Right atrium auricular region (tissue), 2 donors: ENCODE measurements at places on chromosomes 2 and 18.

DNA sequence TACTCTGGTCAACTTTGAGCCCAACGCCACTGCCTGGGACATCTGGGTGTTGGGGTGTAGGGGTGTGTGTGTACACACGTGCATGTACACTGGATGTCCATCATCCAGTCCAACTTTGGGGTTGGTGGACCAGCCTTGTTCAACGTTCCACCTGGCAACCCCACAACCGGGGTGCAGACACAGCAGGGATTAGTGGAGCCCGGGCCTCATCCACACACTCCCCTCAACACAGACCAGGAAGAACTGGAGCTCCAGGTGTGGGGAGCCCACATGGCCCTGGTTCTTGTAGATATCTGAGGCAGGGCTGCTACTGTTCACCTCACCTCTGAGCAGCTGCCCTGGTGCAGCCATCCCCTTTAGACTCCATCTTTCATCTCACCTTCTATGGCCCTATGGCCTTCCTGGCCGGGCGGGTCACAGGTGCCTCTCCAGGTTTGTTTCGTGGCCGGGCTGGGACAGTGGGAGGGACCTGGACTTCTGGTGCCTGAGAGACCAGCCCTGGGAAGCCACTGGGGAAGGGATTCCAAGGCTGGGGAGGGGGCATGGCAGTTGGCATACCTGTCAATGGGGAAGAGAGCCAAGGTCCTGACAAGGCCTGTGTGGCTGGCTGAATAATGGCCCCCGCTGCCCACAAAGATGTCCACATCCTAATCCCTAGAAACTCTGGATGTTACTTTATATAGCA lies 7.5 kb downstream of the NEU2 start:
- no peaks in the 10 kb centered on the region for H3K36me3 ChIP-seq
- no peak overlapping the region for H3K4me3 ChIP-seq
- no peak overlapping the region for H3K27ac ChIP-seq
- DNase-seq: no peak
- H3K27me3 ChIP-seq: no peaks in the 10 kb centered on the region

- H3K4me1 ChIP-seq: no peaks in the 10 kb centered on the region
- H3K36me3 ChIP-seq: no peaks in the 10 kb centered on the region
- H3K27me3 ChIP-seq: no peaks in the 10 kb centered on the region
- H3K27ac ChIP-seq: no peak overlapping the region
- H3K4me3 ChIP-seq: no peak overlapping the region
- no peak for DNase-seq
Measured at GRCh38 chr2:136005462-136006196, 20.2 kb upstream of the DARS1 start.

DNA sequence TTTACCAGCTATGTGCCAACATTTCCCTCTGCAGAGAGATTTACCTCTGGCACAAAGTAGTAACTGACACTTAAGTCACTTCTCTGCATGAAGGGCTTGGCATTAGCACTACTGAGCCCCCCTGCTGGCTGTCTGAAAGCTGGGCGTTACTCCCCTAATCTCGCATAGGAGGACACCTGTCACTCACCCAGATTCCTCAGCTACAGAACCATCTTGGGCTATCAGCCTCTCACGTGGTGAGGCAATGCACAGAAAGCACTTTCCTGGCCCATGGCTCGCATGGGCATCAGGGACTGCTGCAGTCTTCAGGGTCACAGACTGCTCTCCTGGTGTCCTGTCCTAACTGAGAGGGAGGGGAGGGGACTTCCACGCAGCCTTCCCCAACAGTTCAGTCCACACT lies 12.0 kb downstream of the SERPINE2 start:
- no peaks in the 10 kb centered on the region for H3K27me3 ChIP-seq
- no peak for DNase-seq
- no peaks in the 10 kb centered on the region for H3K36me3 ChIP-seq

GRCh38 chr2:60796573-60797509 lies 40.8 kb downstream of the PAPOLG start:
- H3K27ac ChIP-seq: peak overlapping the region; percentile 1
- no peak overlapping the region for H3K4me3 ChIP-seq
- peaks cover 50% of the 10 kb centered on the region for H3K36me3 ChIP-seq

- no peaks in the 10 kb centered on the region for H3K36me3 ChIP-seq
- peak overlapping the region; percentile 59 for H3K27ac ChIP-seq
- DNase-seq: no peak
- H3K4me3 ChIP-seq: peak overlapping the region; percentile 34
- no peaks in the 10 kb centered on the region for H3K27me3 ChIP-seq
Measured at GRCh38 chr2:224400886-224401632, 848 bp downstream of the FAM124B start.

- no peaks in the 10 kb centered on the region for H3K4me1 ChIP-seq
- no peak overlapping the region for H3K27ac ChIP-seq
- DNase-seq: no peak
- H3K27me3 ChIP-seq: no peaks in the 10 kb centered on the region
- H3K4me3 ChIP-seq: no peak overlapping the region
- peaks cover 5% of the 10 kb centered on the region for H3K36me3 ChIP-seq
Measured at GRCh38 chr2:235966932-235967757, 201.0 kb downstream of the GBX2 start.

DNA sequence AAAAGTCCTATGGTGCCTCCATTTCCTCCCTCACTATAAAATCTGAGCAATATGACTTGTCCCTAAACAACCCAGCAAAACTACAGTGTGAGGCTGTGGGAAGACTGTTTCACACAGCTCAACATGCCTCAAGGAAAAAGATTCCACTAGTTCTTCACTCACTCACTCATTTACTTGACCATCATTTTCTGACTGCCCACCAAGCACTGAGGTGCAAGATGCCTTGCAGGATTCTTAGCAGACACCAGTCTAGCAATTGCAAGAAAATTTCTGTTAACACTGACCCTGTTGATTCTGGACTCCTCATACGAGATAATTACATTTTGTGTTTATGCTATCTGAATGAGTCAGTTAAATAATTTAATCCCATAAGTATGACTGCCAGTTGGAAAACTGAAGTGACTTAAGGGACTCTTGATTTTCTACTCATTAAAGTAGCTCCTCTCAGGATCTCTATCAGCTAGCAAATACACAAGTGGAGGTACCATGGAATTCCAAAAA lies 51.9 kb upstream of the PCBP1 start:
- H3K4me1 ChIP-seq: no peaks in the 10 kb centered on the region
- H3K4me3 ChIP-seq: no peak overlapping the region
- no peak for DNase-seq
- H3K27me3 ChIP-seq: no peaks in the 10 kb centered on the region
- peaks cover 5% of the 10 kb centered on the region for H3K36me3 ChIP-seq
- peak overlapping the region; percentile 40 for H3K27ac ChIP-seq

GRCh38 chr2:198544461-198544860 lies 740.1 kb downstream of the PLCL1 start:
- no peaks in the 10 kb centered on the region for H3K4me1 ChIP-seq
- no peak overlapping the region for H3K27ac ChIP-seq
- no peaks in the 10 kb centered on the region for H3K36me3 ChIP-seq
- DNase-seq: no peak
- H3K4me3 ChIP-seq: no peak overlapping the region

DNA sequence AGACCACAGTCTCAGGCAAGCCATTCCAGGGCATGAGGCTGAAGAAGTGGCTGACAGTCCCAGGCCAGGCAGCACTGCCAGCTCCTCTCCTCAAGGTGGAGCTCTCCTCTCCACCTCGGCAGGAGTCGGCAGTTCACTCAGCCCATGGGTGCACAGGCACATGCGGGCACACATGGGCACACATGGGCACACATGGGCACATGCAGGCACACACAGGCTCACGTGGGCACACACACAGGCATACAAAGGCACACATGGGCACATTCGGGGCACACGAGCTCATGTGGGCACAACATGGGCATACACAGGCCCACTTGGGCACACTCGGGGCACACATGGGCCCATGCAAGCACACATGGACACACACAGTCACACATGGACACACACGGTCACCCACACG lies 65.3 kb upstream of the TAF1B start:
- H3K4me1 ChIP-seq: peaks cover 8% of the 10 kb centered on the region
- H3K36me3 ChIP-seq: no peaks in the 10 kb centered on the region
- H3K27me3 ChIP-seq: no peaks in the 10 kb centered on the region
- DNase-seq: no peak

DNA sequence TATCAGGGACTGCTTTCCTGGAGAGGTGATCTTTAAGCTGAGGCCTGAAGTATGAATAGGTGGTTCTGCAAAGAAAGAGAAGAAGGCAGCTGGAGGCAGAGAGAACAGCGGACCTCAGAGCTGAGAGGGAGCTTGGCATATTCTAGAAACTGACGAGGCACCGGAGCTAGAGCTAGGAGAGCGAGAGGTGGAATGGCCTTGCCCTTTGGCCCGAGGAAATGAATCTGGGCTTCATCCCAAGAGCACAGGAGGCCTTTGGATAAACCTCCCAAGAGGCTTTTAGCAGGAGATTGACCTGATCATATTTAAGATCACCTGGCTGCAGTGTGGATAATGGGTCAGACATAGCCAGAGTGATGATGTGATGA lies 7.9 kb downstream of the DYSF start:
- H3K27me3 ChIP-seq: no peaks in the 10 kb centered on the region
- H3K4me1 ChIP-seq: no peaks in the 10 kb centered on the region
- no peak overlapping the region for H3K27ac ChIP-seq
- no peaks in the 10 kb centered on the region for H3K36me3 ChIP-seq
- DNase-seq: peak; percentile 47

DNA sequence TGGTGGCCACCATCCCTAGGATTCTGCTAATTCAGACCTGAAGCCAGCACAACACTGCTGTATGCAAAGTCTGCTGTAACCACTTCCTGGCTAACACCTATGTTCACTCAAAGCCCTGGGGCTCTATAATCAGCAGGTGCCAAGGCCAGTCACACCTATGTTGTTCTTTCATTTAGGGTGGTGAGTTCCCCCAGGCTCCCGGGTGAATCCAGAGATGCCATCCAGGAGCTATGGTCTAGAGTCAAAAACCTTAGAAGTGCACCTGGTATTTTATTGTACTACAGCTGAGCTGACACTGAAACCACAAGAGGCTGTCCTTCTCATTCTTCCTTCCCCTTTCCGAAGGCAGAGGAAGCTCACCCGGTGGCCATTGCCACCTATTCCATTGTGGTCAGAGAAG lies 46.2 kb upstream of the CCDC141 start:
- H3K27me3 ChIP-seq: no peaks in the 10 kb centered on the region
- no peak for DNase-seq
- no peaks in the 10 kb centered on the region for H3K4me1 ChIP-seq
- H3K36me3 ChIP-seq: no peaks in the 10 kb centered on the region
- H3K4me3 ChIP-seq: no peak overlapping the region

DNA sequence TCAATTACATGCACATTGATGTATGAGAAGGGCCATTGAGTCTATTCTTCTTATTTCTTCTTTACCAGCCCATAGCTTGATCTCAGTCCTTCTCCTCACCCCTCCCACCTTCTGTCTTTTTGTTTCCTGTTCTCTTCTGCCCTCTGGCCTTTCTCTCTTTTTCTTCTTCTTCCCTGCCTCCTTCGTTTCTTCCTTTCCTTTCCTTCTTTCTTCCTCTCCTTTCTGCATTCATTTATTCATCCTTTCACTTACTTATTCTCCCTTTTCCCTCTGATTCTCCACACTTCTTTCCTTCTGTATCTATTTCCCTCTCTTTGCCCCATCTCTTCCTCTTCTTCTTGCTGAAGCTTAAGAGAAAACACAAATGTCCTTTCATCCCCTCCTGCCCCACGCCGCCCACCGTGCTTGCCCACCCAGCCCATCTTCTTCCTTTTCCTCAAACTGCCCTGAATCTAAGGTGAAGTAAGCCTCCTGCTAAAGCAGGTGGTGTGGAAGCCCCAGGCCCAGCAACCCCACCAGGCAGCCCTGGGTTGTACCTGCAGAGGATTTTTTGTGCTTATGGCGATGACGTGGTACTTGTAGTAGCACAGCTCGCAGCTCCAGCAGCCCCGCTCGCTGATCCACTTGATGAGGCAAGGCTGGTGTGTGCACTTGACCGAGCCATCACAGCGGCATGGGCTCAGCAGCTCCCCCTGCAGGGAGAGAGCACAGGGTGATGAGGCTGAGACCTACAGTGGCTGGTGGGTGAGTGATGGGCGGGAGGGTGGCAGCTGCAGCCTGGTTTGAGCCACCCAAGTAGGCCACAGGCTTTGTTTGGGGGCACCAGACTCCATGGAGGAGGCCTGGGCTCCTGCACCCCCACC lies 89.0 kb downstream of the MARCHF4 start:
- no peaks in the 10 kb centered on the region for H3K4me1 ChIP-seq
- no peak overlapping the region for H3K4me3 ChIP-seq
- no peaks in the 10 kb centered on the region for H3K27me3 ChIP-seq
- no peak for DNase-seq

GRCh38 chr2:73074110-73075069 lies 2.9 kb upstream of the SFXN5 start:
- no peaks in the 10 kb centered on the region for H3K27me3 ChIP-seq
- H3K4me1 ChIP-seq: no peaks in the 10 kb centered on the region
- peaks cover 11% of the 10 kb centered on the region for H3K36me3 ChIP-seq
- no peak for DNase-seq
- H3K4me3 ChIP-seq: no peak overlapping the region
